ENCODE measurements at places on chromosomes 2 and 18.

- no peak for DNase-seq
Measured at GRCh38 chr2:233263045-233263570, 11.6 kb downstream of the ATG16L1 start.

- peak; percentile 43 for DNase-seq
Measured at GRCh38 chr2:99607861-99608491, 118.2 kb upstream of the REV1 start.

GRCh38 chr2:39435234-39435633 is 1.9 kb downstream of the MAP4K3 start:
- peak; percentile 57 for DNase-seq

DNA sequence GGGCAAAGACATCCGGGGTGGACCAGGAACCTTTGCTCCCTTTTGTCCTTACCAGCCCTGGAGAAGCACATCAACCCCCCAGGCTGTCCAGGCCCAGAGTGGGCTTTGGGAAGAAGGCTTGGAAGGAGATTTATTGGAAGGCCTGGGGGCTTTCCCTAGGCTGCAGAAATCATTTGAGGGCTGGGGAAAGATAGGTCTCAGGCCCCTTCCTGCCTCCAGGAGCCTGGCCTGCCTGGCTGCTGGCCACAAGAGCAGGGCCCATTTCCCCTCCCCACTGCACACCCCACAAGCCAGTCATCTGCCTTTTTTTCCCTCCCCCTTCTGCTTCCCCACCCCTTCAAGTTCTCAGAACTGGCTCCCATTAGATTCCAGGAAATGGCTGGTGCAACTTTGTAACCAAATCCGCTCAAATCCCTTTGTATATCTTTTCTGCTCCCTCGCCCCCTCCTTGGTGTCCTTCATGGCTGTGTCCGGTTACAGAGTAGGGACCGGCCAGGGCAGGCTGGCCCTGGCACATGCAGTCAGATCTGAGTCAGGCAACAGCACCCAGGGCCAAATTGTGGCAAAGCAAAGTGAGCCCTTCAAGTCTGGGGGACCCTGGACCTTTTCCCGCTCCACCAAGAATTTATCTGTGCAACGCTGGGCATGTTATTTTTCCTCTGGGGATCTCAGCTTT is 20.8 kb upstream of the TNP1 start:
- DNase-seq: no peak

Data from eye (tissue), 1 donor.